Activated T-helper 1 cell treated with anti-CD3 and anti-CD28 coated beads, Interleukin-12 subunit alpha, Interleukin-12 subunit beta, Interleukin-2, Interleukin-4 antibody, amounts not matched to agents 30 ng/mL and 10 ng/mL and 1 ng/mL, durations not matched to agents 14 hours and 24 hours and 36 hours (primary cell): ENCODE measurements at places on chromosomes 4 and X. TPM values are rescaled to one million over a fixed set of nuclear protein-coding genes. Genes with fewer than 3 reads are reported as not detected.

The PCDH10 gene
- total RNA-seq: not detected in 2 replicates

The SUPT20HL1 gene
- 0.07 TPM in 1 of 2 replicates, not detected in the other for total RNA-seq

The TMEM154 gene
- 13.0 and 13.3 TPM in 2 replicates for total RNA-seq

The FGB gene
- total RNA-seq: not detected in 2 replicates

- no peak overlapping the region for H3K27ac ChIP-seq
- no peaks in the 10 kb centered on the region for H3K27me3 ChIP-seq
- no peak overlapping the region for H3K4me3 ChIP-seq
- no peak for DNase-seq
Observed at GRCh38 chr4:127118681-127119080, 514.1 kb upstream of the INTU start.

GRCh38 chrX:12814420-12814819, 23.2 kb downstream of the PRPS2 start:
- H3K36me3 ChIP-seq: peaks cover 32% of the 10 kb centered on the region
- H3K4me1 ChIP-seq: peaks cover 34% of the 10 kb centered on the region
- H3K27ac ChIP-seq: no peak overlapping the region
- no peak overlapping the region for H3K4me3 ChIP-seq
- no peaks in the 10 kb centered on the region for H3K27me3 ChIP-seq

GRCh38 chr4:9870165-9870790, 88.8 kb downstream of the DRD5 start:
- no peak for DNase-seq
- peaks cover 2% of the 10 kb centered on the region for H3K27me3 ChIP-seq
- no peaks in the 10 kb centered on the region for H3K4me1 ChIP-seq

GRCh38 chr4:138310991-138311390, 68.8 kb upstream of the SLC7A11 start:
- no peak overlapping the region for H3K27ac ChIP-seq
- no peak for DNase-seq
- peaks cover 2% of the 10 kb centered on the region for H3K27me3 ChIP-seq
- H3K4me3 ChIP-seq: no peak overlapping the region
